Osteoblast (primary cell): ENCODE measurements at places on chromosomes 3 and 15.
A peak's percentile ranks its signal among the peaks of the same experiment; 100 is the strongest.

DNA sequence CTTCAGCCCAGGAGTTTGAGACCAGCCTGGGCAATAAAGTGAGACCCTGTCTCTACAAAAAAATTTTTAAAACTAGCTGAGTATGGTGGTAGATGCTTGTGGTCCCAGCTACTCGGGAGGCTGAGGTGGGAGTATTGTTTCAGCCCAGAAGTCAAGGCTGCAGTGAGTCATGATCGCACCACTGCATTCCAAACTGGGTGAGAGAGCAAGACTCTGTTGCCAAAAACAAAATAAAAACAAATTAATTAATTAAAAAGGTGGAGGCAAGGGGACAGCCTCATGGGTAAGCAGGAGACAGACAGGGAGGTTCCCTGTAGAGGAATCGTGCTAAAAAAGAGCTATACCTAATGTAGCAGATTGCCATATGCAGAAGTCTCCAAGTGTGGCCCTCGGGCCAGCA is 12.6 kb downstream of the HAPLN3 start:
- peak; percentile 84 for DNase-seq

DNA sequence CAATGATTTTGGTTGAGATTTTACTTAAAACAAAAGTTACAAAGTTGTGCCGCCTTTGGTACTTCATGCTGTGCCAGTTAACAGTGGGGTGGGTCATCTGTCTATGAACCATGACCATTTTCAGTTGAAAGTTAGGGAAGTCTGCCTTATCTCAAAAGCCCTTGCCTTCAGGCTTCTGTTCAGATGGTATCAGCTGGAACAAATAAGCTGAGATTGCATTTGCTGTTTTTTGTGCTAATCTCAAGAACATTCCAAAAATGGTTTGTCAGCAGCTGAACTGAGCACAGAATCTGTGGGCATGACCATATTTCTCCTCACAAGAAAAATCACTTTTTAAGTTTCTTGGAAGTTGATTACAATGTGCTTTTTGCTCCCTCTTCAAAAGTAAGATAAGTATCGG is 142.3 kb downstream of the IL5RA start:
- no peak for DNase-seq

DNA sequence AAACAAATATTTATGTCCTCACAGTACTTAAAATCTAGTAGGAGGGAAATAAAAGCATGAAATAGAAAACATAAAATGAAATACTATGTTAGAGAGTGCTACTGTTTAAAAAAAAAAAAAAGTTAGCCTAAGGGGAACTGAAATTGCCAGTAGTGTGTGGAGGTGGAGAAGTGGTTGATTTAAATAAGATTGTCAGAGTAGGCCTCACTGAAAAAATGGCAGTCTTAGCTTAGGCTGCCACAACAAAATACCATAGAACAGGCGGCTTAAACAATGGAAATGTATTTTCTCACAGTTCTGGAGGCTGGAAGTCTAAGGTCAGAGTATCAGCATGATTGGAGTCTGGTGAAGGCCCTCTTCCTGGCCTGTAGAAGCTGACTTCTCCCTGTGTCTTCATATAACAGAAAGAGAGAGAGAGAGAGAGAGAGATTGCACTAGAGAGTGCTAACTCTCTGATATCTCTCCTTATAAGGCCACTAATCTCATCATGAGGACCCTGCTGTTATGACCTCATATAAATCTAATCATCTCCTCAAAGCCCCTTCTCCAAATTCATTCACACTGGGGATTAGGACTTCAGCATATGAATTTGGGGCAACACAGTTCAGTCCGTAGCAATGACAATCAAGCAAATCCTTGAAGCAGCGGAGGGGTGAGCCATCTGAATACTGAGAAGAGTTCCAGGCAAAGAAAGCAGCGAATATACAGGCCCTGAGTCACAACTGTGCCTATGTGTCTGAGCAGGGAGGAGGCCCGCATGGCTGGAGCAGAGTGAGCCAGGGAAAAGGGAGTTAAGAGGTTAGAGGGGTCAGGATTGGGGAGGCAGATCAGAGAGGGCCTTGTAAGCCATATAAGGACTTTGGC is 23.6 kb upstream of the LRRC34 start:
- DNase-seq: no peak

GRCh38 chr3:165390166-165390565 is 194.0 kb upstream of the SLITRK3 start:
- DNase-seq: no peak

GRCh38 chr3:122681974-122682409 is 1.4 kb downstream of the PARP14 start:
- no peak for DNase-seq

GRCh38 chr15:64891561-64891960 is 20.1 kb upstream of the ANKDD1A start:
- no peak for DNase-seq

DNA sequence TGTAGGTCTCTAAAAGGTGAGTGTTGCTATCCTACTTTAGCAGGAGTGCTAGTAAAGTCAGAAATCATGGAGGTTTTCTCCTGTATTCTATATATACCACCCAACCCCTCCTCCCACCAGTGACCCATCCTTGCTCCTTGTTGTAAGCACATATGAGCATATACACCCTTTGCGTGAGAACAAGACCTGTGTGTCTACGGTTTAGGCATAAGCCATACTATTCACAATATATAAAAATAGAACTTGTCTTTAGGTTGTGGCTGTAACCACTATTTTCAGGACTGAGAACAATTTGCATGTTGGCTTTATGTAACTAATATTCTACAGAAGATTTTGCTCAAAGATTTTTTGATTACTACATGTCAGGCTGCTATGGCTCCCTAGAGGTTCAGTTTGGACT is 59.1 kb upstream of the TOP2B start:
- no peak for DNase-seq

- no peak for DNase-seq
Observed at GRCh38 chr3:176734146-176734545, 463.1 kb downstream of the TBL1XR1 start.

GRCh38 chr15:77251662-77252061 is 168.2 kb downstream of the PEAK1 start:
- no peak for DNase-seq

DNA sequence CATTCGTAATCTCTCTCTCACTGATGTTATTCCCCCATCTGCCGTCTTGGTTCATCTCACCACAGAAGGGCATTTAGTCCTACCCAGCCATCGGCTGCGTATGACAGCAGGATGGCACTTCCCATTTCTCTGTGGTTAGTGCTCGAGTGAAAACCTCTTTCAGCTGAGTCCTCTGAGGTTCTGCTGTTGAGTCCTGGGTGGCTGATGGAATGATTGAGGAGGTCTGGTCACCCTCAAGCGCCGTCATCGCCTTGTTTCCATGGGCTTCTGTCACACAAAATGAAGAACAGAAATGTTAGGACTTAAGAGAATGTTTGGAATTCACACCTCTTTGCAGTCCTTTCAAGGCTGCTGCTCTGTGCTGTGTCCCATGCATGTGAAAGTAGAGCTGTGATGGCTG is 9.4 kb upstream of the SACM1L start:
- no peak for DNase-seq

DNA sequence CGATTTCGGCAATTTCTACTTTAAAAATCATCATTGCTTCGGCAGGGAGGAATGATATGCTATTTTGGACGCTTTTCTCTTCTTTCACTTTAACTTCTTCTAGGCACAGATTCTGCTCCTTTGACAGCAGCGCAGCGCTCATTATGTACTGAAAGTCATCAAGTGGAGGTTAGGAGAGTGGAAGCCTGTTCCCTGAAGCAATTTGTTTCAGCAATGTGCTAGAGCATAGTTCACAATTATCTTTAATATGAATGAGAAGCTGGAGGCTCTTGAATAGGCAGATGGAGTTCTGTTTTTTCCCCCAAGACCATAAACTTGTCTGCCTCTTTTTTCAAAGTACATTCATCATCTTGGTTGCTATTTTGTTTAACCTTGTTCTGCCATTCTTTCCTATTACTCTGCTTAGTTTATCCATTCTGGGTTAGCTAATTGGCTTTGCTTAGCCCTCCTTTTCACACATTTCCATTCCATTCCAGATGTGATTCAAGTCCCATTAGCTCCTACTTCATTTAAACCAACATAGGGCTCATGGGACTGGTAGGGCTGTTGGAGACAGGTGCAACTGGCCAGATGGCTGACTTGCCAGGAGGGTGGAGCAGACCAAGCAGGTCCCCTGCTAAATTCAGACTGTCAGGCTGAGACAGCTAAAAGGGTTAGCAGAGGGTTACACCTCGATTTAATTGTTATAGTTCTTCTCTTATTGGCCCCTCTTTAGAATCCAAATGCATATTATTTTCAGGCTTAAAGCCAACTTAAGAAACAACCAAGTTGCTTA is 534.7 kb upstream of the CBLB start:
- no peak for DNase-seq

DNA sequence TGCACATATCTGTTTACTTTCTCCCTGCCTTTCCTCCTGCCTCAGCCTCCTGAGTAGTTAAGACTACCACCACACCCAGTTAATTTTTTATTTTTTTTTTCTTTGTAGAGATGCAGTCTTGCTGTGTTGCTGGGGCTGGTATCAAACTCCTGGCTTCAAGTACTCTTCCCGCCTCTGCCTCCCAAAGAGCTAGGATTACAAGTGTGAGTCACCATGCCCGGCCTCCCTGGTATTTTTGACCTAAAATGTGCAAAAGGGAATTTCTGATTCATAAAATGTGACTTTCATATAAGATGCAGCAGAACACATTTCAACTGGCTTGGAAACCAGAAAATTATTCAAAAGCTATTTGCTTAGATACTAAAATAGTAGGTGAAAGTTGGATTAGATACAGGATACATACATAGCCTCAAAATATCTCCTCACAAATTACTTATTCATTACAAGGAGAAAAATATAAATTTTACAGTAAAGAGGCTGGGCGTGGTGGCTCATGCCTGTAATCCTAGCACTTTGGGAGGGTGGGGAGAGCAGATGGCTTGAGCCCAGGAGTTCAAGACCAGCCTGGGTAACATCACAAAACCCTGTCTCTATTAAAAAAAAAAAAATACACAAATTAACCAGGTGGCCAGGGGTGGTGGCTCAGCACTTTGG is 32.0 kb downstream of the MAP4 start:
- no peak for DNase-seq

DNA sequence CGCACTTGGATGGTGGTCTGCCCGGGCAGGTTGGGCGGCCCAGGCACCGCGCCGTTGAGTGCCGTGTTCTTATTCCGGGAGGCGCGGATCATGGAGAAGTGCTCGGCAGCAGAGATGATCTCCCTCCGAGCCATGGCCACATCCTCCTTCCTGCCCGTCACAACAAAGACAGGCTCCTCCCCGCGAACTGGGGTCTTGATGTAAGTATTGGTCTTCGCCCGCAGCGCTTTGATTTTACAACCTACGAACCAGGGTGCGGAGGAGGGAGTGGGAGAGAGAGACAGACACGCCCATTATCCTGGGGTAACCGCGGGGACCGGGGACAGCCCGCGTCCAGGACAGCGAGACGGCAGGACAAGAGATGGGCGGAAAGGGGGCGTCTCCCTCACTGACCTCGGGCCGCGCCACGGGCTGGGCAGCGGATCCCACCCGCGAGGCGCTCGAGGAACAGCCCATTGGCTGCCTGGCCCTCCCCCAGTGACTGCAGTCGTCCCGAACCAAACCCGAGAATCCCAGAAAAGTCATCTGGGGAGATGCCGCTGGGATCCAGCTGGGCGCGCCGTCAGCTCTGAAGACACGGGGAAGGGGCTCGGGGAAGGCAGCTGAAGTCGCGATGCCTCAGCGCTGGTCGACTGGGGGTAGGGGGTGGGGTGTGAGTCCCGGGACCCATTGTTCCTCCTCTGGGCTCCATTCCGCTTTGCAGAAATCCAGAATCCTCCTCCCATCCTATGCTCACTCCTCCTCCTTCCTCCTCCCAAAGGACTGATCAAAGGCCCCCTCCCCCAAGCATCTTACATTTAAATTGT is 1.2 kb downstream of the MEX3B start:
- peak; percentile 95 for DNase-seq

DNA sequence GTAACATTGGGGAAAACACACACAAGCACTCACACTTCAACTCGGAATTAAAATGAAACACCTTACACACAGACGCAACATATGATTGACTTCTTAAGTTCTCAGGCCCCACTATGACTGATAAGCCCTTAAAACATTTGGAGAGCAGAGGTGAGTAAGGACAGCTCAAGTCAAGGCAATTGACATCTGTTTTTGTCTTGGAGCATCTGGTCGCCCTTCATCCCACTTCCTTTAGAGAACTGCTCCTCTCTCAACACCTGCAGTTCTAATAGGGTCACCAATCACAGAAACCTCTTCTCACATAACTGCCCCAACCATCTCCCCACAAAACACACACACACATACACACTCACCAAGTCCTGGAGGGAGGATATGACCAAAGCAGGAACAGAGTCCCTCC is 43.4 kb downstream of the ERC2 start:
- DNase-seq: no peak

DNA sequence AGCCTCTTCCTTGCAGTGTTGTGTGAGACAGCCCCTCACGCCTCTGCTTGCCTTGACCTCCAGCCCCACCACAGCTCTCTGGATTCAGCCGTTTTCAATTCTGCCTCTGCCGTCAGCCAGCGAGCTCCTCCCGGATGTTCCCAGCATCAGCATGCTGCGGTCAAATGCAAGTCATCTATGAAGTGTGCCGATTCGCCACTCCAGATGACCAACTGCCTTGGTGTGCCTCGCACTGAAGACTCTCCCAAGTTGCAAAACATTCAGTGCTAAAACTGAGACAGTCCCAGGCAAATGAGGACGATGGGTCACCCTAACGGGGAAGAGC is 30.6 kb upstream of the RASA2 start:
- DNase-seq: no peak

DNA sequence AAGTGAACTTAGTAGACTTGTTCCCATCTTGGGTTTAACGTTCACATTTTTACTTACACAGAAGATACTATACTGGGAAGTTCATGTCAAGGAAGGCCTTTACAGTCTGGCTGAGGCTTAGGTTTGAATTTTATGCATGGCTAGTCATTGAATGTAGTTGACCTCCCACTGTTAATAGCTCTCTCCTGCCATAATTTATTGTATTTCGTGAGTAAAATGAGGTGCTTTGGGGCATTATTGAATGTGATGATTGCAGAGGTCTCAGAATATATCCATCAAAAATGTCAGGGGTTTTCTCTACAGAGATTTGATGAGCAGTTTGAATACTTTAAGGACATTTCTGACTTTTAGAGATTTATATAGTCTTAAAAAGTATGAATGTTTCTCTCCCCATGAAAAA is 356.6 kb upstream of the GRM7 start:
- DNase-seq: no peak

- no peak for DNase-seq
Observed at GRCh38 chr3:36362216-36362615, 18.1 kb upstream of the STAC start.

DNA sequence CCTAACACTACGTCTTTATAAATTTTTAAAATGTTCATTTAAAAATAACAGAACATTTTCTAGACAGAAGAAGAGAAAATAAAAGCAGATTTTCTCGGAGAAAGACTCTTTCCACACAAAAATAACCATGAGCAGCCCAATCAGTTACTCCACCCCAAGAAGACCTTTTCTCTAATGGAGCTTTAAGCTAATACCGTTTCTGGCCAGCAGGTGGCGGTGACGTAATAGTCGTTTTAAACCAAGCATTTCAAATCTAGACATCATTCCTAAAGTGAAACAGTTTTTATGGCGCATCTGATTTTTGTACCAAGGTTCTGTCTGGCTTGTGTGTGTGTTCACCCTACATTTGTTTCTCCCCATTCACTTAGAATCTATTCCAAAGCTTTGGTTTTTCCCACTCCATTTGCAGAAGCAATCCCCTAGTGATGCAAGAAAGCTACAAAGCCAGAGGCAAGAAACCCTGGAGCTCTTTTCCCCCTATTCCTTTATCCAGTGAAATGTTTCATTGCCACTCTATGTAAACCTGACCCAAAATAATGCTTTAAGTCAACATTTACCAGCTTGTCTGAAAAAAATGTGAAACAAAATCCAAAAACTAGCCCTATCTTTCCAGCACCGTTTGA is 336.7 kb upstream of the IGF1R start:
- DNase-seq: peak; percentile 88
